ENCODE measurements at places on chromosomes 7 and 10.

GRCh38 chr7:72118366-72118765, 293.8 kb downstream of the CALN1 start:
- DNase-seq, result no peak

DNA sequence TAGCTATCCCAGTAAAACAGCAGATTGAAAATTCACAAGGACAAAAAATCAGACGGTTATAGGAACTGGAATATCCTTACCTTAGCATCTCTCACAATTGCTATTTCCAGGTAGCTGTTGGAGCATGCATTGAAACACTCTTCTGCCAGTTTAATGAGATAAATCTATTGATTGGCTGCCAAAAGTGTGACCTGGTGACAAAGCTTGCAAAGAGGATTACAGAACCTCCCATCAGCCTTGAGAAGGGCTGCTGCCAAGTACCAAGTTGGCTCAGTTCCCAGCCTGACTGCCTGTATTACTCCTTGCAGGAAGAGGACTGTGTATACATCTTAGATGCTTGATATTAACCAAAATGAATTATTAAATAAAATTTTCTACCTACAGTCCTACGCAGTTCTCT, 5.1 kb downstream of the PRLHR start:
- DNase-seq, result peak; percentile 50

- no peak for DNase-seq
These were observed 4.7 kb downstream of the ZNF775 start for GRCh38 chr7:150383710-150384397.

DNA sequence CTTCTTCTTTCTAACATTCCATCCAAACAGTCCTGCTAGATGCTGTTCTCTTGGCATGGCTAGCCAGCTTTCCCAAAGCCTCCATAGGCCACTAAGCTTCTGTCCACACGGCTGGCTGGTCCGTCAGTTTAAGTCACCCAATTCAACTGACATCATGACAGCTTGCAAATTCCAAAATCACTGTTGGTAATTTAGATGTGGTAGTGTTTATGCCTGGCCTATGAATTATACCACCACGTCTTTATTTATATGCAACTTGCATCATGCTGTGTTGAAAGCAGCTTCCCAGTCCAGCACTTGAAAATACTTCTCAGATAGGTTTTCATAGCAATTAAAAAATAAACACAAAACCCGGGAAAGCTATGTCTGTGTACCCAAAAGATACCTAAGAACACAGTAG, 2.2 kb upstream of the VIM start:
- DNase-seq, result no peak

DNA sequence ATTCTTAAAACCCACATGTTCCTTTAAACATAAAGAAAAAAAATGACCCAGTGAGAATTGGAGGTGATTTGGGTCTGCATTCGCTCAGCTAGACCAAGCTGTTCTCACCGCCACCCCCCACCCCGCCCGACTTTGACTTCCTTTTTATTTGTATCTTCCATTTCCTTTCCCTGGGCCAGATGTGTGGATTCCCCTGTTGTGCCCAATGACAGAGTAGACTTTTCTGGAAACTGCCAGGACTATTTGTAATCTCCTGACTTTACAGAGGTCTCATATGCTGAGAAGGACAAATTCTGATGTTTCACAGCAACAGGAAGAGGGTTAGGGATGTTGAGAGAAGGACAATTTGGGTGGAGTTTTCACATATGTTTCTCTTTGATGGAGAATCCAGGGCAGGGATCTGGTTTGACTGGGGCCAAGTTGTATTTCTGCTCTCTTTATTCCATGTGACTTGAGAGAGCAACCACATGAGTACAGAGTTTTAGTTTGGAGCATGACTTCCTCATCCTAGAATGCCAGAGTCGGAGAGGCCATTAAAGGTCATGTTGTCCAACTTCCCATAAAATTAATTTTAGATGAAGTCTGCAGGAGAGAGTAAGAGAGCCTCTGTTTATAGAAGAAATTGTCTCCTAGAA, 1023.2 kb downstream of the LRMDA start:
- no peak for DNase-seq

DNA sequence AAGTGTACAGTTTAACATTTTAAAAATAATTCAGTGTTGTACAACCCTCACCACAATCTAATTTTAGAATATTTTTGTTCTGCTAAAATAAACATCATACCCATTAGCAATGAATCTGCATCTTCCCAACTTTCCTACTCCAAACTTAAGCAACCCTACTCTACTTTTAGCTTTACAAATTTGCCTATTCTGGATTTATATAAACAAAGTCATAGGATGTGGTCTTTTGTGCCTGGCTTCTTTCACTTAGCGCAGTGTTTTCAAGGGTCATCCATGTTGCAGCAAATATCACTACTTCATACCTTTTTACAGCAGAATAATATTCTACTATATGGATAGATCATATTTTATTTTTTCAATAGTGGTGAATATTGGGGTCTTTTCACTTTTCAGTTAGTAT, 18.9 kb downstream of the CALML3 start:
- no peak for DNase-seq

DNA sequence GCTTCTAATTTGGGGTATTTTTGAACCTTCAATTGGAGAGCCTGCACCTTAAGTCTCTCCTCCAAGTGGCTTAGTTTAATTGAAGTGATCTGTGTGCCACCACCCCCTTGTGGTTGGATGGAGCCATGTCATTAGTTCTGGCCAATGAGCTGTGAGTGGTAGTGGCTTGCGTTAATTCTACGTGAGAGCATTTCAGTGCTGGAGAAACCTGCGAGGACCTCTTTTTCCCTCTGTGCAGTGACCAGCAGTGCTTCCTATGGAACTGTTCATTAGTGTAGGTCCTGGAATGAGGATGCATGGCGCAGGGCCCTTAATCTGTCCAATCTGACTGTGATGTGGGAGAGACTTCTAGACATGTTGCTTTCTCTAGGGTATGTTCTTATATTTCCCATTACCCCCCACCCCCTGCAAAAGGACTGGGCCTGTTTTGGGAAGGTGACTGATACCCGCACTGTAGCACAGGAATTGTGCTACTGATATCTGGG, 3.8 kb downstream of the HILPDA start:
- DNase-seq, result peak; percentile 17

DNA sequence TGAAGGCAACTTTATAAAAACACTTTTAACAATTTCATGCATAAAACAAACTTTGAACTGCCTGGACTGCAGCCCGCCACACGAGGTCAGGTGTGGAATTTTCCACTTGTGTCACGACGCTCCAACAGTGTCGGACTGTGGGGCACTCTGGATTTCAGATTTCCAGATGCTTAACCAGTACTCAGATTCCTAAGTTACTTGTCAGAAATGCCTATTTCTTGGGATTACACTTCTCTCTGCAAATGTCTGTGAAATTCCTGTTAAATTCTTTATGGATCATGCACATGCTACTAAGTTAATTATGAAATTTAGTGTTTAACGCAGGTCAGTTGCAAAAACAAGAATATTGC, 473 bp upstream of the GPER1 start:
- no peak for DNase-seq

DNA sequence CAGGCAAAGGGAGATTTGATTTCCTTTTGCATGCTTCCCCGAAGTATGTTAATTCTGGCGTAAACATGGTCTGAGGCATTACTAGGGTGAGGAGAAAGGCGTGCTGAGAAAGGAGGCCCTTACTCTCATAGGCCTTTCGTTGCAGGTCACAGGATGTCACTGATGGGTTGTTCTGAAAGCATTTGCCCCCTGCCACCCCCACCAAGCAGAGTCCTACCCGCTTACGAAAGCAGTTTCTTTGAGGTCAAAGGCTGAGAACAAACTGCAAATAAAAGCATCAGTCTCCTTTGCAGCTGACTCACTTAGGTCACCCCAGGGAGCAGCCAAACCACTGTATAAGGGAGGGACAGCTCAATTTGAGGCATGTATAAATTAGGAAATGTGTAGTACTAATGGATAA, 57.1 kb downstream of the BPGM start:
- DNase-seq, result no peak

- no peak for DNase-seq
These were observed 167.1 kb upstream of the ITGB1 start for GRCh38 chr10:33125111-33125510.

- DNase-seq, result no peak
These were observed 57.1 kb upstream of the KMT2E start for GRCh38 chr7:104956753-104957450.

Data from NCI-H2081 treated with DMSO at 0.1 percent for 48 hours (cell line).